Body of pancreas (tissue), 4 donors: ENCODE measurements at places on chromosomes 4 and X. TPM values are rescaled to one million over a fixed set of nuclear protein-coding genes. Genes with fewer than 3 reads are reported as not detected.
A peak's percentile ranks its signal among the peaks of the same experiment; 100 is the strongest.

The NPFFR2 gene
- total RNA-seq, result not detected

DNA sequence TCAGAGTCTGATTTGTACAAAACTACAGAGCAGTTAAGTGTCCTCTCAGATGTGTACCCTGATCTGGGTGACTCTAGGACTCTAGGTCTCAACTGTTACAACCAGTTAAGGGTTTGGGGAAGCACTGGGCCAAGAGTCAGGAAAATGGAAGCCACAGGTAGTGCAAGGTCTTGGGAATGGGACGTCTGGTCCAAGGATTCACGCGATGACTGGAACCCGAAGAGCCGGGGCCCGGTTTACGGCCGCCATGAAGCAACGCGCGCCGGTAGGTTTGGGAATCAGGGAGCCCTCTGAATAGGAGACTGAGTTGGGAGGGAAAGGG is 321 bp upstream of the HPRT1 start:
- H3K27me3 ChIP-seq, result no peaks in the 10 kb centered on the region
- H3K27ac ChIP-seq, result peak overlapping the region; percentile 91
- peaks cover 8% of the 10 kb centered on the region for H3K4me1 ChIP-seq
- DNase-seq, result no peak

The IQSEC2 gene
- 30.3 TPM for total RNA-seq

DNA sequence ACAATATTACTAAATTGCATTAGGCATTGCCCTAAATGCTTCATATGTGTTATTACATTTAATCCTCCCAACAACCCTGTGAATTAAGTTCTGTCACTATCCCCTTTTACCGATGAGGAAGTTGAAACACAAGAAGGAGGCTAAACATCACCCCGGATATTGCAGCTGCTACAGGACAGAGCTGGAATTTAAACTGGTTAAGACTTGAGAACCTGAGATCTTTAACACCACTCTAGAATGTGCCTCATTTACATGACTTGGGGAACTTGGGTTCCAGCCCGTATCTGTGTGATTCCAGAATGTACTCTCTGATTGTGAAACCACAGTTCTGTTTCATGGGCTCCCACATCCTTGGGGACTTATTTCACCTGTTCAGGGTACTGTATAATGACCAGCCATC is 165.1 kb upstream of the PPARGC1A start:
- H3K4me1 ChIP-seq, result no peaks in the 10 kb centered on the region
- no peaks in the 10 kb centered on the region for H3K27me3 ChIP-seq
- H3K36me3 ChIP-seq, result no peaks in the 10 kb centered on the region
- no peak overlapping the region for H3K4me3 ChIP-seq

The CBLL2 gene
- 0.33 TPM for total RNA-seq

The GABRB1 gene
- not detected for total RNA-seq
